ENCODE measurements at places on chromosomes 2 and 18.

- DNase-seq, result no peak
These were observed 3.8 kb downstream of the ANKRD12 start for GRCh38 chr18:9140381-9140780.

DNA sequence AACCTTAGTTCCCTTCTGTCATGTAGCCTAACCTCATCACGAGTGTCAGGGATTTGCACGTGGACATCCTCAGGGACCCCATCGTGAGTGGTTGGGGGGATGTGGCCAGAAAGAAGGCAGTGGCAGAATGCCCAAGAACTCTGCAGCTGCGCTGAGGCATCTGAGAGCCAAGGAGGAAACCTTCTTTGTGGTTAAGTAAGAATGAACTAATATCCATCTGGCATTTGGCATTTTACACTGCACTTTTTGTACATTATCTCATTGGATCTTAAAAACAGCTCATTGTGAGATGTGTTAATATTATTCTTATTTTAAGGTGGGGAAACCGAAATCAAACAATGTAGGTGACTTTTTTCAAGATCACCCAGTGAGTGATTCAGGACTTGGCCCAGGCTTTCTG is 32.6 kb upstream of the APCDD1 start:
- no peak for DNase-seq

GRCh38 chr2:172516299-172516698 is 39.6 kb upstream of the PDK1 start:
- no peak for DNase-seq

DNA sequence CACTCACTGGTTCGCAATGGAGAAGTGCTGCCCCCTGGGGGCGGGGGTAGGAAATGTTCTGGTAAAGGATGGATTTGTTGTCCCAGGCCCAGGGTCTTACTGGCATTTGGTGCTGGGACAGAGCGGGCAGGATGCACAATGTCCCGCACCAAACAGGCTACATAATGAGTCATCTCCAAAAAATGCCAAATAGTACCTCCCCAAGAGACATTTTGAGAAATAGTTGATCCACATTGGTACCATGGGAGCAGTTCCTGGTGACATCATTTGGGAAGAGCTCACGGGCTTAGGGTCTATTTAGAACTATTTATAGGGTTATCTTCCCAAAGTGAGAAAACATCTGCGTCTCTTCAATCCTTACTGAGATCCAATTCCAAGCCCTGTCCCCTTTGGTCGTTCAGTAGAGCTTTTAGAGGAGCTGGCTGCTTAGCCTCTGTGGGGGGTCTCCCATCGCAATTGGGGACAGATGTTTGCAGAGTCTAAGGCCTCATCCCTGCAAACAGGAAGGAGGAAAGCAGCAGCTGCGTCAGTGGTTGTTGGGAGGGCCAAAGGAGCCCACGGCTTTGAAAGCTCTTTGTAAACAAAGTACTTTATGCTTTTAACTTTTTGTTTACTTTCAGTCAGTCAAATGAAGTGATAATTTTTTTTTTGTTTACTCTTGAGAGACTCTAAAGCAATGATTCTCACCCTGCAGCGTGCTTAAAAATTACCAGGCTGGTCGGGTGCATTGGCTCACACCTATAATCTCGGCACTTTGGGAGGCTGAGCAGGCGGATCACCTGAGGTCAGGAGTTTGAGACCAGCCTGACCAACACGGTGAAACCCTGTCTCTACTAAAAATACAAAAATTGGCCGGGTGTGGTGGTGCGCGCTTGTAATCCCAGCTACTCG is 49.3 kb downstream of the GREB1 start:
- peak; percentile 52 for DNase-seq

DNA sequence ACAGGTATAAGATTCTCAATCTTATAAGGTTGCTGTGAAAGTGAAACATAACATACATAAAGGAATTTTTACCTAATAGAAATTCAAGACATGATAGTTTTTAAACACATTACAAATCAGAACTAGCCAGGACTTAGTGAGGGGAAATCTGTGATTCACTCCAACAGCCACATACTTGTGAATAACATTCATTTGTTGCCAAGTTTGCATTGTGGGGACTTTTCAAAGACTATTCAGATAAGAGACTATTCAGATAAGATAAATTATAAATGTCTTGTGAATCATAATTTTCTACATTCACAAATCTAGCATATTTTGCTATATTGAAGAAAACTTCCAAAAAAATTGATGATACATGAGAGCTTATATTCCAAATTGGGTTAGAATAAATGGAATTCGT is 345.3 kb upstream of the CDH20 start:
- no peak for DNase-seq

DNA sequence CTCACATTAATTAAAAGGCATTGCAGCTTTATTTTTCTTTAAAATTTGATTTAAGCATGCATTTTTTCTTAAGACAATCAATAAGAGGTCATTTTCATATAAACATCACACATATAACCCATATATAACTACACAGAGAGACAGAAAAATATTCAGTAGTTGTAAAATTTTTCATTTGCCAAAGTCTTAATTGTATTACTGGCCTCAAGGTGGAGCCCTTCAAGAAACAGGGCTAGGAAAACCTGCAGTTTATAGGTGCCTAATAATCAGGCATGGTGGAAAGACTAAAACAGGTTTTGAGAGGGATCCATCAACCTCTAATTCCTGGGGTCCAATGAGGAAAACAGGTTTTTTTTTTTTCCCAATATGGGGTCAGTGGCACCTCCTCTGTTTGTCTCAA is 71.3 kb upstream of the ZNF804A start:
- no peak for DNase-seq

GRCh38 chr18:8610459-8610851 is 1.2 kb downstream of the RAB12 start:
- DNase-seq, result no peak

DNA sequence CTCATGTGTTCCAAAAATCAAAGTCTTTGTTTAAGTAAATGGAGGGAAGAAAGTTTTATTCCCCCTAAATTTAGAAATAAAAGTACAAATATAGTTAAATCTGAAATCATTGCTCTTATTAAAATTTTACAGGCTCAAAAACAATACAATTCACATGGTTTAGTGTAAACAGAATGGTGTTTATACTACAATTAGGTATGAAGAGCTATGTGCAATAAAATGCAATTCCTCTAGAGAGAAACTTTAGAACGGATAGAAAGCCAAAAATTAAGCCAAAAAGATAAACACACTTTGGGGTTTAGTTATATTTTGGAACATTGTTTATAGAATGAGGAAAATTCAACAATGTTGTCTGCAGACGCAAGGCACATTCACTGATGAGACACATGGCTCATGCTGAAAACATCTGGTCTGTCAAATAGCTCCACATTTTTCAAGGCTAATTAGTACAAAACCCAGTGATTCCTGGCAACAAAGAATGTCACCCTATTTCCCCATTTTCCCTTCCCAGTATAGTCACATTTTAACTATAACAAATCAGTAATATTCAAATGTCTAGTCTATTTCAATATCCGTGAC is 103.3 kb downstream of the EXOC6B start:
- DNase-seq, result no peak

GRCh38 chr2:141380008-141380979 is 750.5 kb downstream of the LRP1B start:
- no peak for DNase-seq

GRCh38 chr2:53877556-53877955 is 17.8 kb upstream of the GPR75 start:
- DNase-seq, result no peak

DNA sequence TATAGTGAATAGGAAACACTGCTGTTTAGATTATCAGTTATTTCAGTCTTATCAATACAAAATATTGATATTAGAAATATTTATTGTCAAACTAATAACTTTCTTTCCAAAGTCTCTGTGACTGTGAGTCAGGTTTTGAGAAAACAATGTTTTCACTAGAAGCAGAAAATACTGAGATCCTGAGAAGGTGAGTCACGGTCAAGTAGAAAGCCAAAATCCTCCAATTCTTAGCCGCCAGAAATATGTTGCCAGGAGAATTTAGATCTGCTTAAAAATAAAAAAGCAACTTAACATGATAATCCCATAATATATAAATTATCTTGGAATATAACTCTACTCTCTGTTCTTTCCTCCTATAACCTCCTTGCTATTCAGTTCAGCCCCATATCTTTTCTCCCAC is 181.9 kb upstream of the NRXN1 start:
- no peak for DNase-seq

DNA sequence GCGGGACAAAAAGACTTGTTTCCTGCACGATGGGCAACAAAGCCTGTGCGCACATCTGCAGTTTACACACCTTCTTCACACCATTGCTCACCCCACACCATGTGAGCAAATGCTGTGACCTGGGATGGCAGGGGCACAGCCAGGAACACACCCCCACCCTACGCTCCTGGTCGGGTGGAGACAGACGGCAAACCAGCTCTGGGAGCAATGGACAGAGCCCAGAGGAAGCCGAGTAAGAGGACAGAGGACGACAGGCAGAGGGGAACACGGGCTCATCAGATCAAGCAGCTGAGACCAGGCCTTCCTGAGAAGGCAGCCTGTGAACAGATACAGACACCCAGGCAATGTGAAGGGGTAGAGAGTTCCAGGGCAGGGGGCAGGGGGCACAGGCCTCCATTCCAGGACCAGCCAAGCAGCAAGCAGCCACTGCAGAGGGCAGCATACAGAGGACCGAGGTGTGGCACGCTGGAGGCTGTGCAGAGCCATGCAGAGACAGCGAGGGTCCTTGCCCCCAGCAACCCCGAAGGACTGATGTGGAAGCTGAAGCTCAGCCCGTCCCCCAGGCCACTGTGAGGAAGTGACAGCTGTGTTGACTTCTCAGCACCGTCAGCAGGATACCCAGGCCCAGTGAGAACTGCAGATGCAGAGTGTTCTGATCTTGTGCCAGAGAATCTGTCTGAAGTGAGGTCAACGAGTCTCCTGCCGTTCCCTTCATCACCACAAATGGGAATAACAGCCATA is 46.2 kb downstream of the PARD6G start:
- no peak for DNase-seq

- no peak for DNase-seq
These were observed 305.7 kb upstream of the PKDCC start for GRCh38 chr2:41741951-41742595.

- no peak for DNase-seq
These were observed 1.7 kb downstream of the SLC8A1 start for GRCh38 chr2:40450066-40450795.

DNA sequence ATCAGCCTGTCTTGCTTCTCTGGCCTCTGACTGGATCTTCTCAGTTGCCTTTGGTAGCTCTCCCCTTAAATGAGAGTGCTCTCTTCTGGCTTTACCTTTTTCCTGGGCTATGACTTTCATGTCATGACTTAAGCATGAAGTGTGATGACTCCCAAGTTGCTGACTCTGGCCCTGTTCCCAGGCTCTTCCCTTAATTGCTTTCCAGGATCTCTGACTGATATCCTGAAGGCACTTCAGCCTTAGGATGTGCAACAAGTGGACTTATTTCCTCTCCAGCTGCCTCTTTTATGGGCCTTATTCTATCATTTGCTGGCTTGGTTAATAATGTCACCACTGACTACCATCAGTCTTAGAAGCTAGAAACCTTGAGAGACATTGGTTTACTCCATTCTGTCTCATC is 17.4 kb downstream of the SEMA4F start:
- DNase-seq, result no peak

GRCh38 chr2:31008561-31009114 is 129.6 kb downstream of the GALNT14 start:
- no peak for DNase-seq

DNA sequence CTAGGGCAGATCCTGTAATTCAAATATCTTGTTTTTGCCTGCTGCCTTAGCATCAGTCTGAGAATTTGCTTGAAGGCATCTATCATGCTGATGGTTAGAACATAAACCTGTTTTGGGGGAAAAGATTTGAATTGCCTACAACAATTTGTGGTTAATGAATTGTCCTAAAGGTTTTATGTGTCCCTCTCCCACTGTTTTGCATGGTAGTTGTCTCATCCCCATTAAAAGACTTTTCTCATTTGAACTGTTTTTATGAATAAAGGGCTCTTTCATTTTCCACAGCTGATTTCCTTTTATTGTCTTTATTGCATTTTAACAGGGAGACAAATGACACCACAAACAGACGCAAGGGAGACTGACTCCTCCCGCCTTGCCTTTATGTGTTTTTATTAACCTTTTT is 275.6 kb downstream of the PIK3C3 start:
- DNase-seq, result no peak

DNA sequence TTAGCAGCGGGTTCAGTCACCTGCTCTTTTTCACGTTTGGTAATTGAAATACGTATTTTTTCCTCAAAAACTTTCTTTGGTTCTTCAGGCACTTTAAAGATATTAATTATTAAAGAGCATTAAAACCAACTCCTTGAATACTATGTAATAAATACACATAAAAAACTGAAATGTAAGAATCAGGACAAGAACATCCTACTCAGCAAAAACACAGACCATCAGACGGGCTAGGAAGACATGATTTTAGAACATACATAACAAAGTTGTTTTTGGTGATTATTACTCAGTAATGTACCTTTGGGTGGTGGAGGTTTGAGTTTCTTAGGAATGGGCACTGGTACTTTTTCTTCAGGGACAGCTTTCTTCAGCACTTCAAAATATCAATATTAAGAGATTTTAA is 126.1 kb downstream of the TTN start:
- no peak for DNase-seq

DNA sequence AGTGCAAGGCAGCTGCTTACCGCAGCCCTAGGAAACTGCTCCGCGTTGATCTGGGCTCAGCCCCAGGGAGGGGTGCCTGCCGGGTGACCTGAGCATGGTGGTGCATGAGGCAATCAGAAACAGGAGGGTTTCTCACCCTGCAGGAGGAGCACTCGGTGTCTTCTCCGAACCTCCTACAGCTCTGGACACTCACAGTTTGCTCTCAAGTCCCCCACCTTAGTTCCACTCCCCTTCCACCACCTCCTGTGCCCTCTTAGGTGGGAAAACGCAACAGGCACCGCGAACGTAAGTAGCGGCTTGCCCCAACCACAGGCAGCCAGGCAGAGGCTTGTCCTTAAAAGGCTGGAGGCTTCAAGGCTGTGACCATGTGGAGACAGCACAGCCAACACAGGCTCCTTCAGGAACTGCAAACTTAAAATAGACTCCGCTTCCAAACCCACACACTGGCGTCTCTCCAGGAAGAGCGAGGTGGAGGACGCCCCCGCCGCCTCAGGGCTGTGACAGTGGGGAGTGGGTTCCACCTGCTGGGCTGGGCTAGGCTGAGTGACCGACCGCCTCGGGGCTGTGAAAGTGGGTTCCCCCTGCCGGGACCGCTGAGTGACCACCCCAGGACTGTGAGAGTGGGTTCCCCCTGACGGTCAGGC is 71.6 kb downstream of the NDUFA10 start:
- no peak for DNase-seq

DNA sequence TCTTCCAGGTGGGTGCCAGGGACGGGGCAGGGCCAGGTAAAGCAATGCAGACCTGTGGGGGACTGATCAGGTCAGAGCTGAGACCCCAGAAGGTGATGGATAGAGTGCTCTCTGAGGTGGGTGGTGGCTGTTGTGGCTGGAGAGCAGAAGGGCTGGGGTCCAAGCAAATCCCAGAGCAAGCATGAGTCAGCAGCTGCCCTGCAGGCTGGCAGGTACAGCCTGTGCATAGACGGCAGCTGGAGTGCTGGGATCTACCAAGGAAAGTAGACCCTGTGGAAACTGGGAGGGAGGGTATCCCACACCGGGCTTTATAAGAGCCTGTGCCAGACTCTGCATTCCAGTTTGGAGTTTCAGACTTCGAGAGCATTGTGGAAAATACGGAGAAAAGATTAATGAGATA is 663 bp downstream of the TRIM54 start:
- DNase-seq, result no peak

Data from stimulated activated CD4-positive, alpha-beta T cell treated with anti-CD3 and anti-CD28 coated beads, Interleukin-15, amount 100 ng/mL, for 48 hours (primary cell).